GM12892 (cell line): ENCODE measurements at places on chromosomes 4 and X.

DNA sequence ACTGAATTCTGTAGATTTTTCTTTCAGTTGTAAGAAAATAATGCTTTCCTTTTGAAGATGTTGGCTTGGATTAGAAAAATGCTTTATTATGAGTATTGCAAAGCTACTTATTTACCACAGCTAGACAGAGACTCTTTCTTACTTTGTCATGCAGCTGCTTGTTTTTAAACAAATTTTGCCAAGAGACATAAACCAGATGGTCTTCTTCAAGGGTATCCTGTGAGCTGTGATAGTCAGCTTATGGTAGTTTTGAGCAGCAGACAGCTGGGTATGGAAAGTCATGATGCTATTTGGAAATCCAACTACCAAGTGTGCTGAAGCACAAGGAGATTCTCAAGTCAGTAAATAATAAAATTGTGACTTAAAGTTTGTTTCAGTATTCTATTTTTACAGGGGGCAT lies 941.5 kb downstream of the DMD start:
- DNase-seq = no peak

DNA sequence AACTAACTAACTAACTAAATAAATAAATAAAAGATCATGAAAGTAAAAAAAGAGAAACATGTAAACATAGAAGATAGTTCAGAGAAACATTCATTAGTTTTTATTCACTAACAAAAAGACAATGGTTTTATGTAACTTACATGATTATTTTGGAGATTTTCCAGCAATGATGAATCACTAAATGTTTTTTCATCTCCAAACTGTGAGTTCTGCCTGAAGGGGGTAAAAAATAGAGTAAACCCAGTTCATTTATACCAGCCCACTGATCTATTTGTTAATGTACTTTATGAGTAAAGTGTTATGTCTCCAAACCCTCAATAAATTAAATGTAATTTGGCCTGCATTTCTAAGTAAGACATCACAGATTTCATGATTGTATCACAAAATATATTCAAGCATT lies 101.1 kb downstream of the ATP8A1 start:
- DNase-seq = no peak

- DNase-seq = no peak
Observed at GRCh38 chr4:31156221-31156620, 436.1 kb downstream of the PCDH7 start.

DNA sequence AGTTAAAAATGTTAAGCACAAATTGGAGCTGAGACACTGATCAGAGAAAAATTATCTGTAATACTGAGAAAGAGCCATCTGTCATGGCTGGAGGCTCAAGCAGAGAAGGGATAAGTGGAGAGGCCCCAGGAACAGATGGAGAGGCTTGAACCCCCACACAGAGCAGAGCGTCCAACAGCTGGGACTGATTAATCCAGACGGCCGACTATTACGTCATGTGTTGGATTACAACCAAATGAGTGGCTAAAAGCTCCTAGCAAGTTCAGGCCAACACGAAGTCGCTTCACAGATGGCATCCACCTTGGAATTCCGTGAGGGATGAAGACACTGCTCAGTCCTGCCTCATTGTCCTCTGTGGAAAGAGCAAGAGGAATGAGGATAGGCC lies 57.7 kb upstream of the ATXN3L start:
- no peak for DNase-seq

DNA sequence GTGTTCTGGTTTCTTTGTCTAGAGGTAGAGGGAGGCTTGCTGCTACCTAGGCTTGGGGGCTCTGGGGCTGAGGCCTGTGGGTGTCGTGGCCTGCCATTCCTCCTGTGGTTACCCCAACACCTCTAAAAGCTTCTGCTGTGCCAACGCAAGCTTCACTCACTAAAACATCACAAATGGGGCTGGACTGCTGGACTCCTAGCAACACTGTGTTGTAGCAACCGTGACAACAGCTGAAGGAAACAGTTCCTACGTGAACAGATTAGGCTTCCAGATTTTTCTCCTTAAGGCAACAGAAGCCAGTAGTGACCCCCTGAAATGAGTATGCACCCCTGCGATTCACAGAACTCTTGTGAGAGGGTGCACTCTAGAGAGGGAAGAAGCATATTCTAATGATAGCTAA lies 138.3 kb upstream of the TEX13D start:
- no peak for DNase-seq

- peak; percentile 6 for DNase-seq
Observed at GRCh38 chrX:74890676-74891430, 34.4 kb downstream of the NEXMIF start.

DNA sequence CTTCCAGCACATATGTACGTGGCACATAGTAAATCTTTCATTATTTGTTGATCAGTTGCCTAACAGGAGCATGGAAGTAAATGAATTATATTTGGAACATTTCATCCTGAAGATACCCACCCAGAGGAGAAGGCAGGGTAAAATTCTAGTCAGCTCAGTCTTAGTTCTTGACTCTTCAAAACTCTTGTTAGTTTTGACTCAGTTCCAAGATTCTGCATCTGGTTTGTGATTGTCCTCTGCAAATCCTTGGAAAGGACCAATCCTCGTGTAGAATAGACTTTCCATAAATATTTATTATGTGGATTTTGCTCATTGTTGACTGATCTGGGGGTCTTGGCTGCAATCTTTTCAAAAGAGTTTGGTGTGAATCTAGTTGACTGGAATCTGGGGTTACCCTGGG lies 257.5 kb upstream of the FAT1 start:
- no peak for DNase-seq

DNA sequence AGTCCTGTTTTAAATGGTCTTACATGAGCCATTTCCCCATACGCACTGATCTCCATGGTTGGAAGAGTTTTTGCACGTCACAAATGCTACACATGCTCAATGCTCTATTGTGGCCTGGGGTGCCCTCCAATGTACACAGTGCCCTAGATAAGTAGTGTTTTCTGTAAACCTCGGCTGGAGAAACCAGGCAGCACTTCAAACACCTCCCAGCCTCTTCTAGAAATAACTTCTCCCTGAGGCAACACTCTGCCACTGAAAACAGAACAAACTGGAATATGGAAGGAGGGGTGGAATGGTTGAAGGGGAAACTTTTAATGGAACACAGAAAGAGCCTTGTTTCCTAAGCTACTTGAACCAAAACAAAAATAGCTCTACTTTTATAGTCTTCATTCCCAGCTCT lies 123.9 kb upstream of the CBR4 start:
- no peak for DNase-seq

DNA sequence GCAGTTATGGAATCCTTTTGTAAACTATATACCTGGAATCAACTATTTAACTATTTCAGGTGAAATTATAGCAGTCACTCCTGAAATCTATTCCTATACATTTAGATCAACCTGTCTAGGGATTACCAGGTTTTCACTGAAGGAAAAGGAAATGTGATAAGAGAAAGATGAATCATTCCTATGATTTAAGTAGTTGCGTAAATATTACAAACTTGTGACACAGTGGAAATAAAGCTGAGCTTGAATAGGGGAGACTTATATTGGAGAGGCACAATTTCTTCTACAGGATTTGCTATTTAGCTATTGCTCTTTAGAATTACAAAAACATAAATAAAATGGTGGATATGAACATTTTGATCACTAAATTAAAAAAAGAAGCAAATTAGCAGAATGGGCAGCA lies 284.1 kb upstream of the EPHA5 start:
- DNase-seq = no peak

DNA sequence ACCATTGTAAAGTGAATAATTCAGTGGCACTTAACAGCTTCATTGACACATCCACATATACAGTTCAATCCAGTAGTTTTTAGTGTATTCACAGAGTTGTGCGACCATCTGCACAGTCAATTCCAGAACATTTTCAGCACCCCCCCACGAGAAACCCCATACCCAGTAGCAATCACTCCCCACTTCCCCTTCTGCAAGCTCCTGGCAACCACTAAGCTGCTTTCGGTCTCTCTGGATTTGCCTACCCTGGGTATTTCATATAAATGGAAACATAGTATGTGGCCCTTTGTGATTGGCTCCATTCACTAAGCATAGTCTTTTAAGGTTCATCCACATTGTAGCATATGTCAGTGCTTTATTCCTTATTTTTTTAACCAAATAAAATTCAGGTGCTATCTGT lies 10.0 kb downstream of the MSL3 start:
- no peak for DNase-seq

- DNase-seq = no peak
Observed at GRCh38 chr4:25890571-25891485, 23.2 kb upstream of the SMIM20 start.

- no peak for DNase-seq
Observed at GRCh38 chr4:6017800-6018199, 431 bp downstream of the C4orf50 start.

GRCh38 chr4:84672177-84672576 lies 89.2 kb downstream of the CDS1 start:
- DNase-seq = no peak

GRCh38 chr4:145644699-145645098 lies 25.5 kb downstream of the MMAA start:
- DNase-seq = no peak

DNA sequence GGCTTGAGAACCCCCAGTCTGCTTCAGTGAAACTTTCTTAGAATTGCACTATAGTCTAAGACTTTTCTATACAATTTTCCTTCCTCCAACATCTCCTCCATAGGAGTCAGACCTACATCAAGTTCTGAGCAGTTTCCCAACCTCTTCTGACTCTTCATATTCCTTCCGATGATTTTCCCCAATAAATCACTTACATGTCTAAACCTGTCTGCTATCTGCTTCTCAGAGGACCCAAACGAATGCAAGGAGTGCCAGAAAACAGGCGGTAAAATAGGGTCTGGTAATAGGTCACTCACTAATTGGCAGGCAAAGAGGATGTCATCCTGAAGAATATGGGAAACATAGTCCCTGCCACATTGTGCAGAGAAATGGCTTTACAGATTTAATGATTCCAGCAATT lies 153.9 kb downstream of the PCDH18 start:
- DNase-seq = no peak

DNA sequence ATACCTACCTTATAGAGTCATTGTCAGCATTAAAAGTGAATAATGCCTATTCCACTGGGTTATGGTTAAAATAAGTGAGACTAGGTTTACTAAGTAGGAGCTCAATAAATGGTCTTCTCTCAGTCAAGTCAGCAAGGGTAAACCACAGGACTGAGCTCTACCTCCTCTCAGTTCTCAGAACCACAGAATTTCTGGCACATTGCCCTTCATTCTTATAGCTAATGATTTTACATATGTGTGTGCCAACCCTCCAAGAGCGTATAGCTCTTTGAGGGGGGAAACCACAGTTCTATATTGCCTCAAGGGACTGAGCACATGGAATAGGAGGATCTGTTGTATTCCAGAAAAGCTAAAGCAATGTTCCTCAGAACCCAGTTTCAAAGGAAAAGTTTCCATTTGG lies 124.8 kb downstream of the ATG4A start:
- DNase-seq = no peak

- DNase-seq = peak; percentile 51
Observed at GRCh38 chrX:10121787-10122186, 35.0 kb upstream of the CLCN4 start.

DNA sequence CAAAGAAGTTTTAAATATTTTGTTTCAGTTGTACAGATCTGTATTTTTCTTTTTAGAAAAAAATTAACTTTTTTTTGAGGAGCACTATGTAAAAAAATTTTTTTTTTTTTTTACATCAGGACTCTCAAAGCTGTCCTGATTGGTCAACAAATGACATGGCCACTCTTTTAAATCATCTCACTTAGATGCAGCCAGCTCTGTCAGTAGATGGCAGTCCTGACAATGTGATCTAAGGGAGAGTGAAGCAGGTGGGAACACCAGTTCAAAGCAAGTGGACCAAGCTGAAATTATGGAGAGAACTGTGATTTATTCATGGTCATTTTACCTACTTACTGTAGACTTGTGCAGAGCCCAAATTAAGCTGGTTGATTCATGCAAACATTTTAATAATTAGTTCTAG lies 174.7 kb upstream of the GPRIN3 start:
- DNase-seq = no peak

- DNase-seq = no peak
Observed at GRCh38 chr4:141562649-141563048, 73.7 kb upstream of the IL15 start.

GRCh38 chr4:129950217-129950616 lies 854.3 kb downstream of the C4orf33 start:
- DNase-seq = no peak

DNA sequence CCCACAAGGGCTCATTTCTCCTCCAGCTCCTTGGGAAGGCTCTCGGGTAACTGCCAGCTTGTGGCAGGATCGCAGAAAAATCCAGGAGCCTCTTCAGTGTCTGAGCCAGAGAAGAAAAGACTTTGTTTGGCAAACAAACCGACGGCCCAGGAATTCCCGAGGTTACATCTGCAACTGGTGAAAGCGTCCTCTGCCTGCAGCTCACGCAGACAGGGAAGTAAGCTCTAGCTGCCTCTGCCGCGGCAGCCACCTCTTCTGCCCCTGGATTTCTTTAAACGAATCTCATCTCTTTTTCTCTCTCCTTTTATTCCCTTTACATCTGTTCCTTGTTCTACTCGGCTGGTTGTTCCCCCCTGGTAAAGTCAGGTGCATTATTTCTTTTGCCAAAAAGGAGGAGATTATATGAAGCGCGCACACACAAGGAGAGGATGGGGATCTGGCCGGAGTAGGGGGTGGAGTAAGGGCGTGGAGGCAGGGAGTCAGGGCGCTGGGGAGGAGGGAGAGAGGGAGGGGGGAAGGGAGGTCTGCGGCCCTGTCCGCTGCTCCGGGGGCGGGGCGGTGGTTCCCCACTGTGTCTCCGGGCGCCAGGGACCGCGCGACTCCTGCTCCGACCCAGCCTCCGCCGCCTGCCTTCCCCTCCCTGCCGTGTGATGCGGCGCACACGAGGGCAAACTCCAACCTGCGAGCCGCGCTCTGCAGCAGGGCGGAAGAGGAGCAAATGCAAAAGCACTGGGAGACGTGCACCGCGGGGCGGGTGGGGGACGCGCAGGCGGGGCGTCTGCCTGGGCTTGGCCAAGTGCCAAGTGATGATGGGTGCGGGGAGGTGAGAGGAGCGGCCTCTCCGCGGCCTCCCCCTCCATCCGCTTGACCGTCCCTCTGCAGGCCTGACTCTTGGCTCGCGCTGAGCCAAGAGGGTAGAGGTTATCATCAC lies at the start of gene DCHS2:
TSS of gene DCHS2 (minus strand) at position 459 of the 931 bp plus-strand sequence. CDS start at position 15, 444 bp downstream.
- DNase-seq = peak; percentile 19

DNA sequence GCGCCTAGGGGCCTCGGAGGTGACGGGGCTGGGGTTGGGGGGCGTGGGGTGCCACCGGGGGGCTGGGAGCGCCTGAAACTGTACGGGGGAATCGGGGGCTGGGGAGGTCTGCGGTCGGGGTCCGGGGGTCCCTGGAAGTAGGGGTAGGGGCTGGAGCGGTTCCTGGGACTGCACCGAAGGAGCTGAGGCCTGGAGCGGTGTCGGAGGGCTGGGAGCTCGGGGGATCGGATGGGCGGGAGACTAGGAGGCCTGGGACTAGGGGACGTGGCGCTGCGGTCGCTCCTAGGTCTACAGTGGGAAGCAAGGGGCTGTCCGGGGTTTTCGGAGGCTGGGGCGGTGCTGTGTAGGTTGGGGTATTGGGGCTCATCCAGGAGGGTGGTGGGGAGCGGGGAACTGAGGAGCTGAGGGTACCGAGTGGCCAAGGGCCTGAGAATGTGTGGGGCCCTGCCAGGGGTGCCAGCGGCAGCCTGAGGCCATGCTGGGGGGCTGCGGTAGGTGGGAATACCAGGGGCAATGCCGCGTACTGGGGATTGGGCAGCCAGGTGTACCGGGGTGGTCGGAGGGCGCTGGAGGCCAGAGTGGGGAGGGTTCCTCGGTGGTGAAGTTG lies 562 bp downstream of the AKAP17A start:
- no peak for DNase-seq
